ENCODE measurements at places on chromosomes 4 and X. TPM values are rescaled to one million over a fixed set of nuclear protein-coding genes. Genes with fewer than 3 reads are reported as not detected.

DNA sequence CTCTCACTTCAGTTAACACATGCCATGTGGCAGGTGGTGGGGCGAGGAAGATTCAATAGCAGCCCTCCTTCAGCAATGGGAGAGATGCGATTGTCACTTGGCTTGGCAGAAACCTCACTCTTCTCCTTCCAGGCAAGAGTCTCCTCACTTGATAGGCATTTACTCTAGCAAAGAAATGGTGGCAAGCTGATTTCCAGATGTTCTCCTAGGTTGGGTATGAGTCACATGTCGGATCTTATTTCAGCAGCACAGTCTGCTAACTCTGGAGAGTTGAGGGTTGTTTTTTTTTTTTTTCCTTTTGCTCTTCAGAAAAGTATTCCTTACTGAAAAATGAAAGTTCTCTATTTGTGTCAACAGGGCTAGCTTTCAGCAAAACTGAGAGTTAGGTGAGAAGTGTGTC, 119.5 kb upstream of the CHRDL1 start:
- no peaks in the 10 kb centered on the region for H3K27me3 ChIP-seq
- no peak overlapping the region for H3K27ac ChIP-seq
- H3K36me3 ChIP-seq, result no peaks in the 10 kb centered on the region
- no peak overlapping the region for H3K4me3 ChIP-seq

DNA sequence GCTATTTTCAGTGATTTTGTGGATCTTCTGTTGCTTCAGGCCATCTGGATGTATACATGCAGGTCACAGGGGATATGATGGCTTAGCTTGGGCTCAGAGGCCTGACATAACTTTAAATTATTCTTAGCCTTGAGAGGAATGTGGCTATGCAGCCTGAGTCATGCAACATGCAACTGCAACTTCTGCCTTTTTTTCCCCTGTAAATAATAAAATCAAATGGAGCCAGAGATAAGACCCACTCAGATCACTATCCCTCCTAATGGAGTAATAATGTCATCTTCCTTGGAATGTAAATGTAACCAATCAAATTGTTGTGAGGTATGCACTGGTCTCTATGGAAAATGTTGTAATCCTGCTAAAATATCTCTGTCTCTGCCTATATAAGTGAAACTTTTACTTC, 54.9 kb downstream of the MAGEB17 start:
- no peak overlapping the region for H3K4me3 ChIP-seq
- DNase-seq, result no peak
- H3K36me3 ChIP-seq, result no peaks in the 10 kb centered on the region
- H3K27ac ChIP-seq, result no peak overlapping the region
- H3K4me1 ChIP-seq, result no peaks in the 10 kb centered on the region

GRCh38 chr4:69239557-69240168, 25.1 kb upstream of the UGT2B11 start:
- H3K4me1 ChIP-seq, result no peaks in the 10 kb centered on the region
- no peak for DNase-seq
- H3K4me3 ChIP-seq, result no peak overlapping the region
- no peak overlapping the region for H3K27ac ChIP-seq

DNA sequence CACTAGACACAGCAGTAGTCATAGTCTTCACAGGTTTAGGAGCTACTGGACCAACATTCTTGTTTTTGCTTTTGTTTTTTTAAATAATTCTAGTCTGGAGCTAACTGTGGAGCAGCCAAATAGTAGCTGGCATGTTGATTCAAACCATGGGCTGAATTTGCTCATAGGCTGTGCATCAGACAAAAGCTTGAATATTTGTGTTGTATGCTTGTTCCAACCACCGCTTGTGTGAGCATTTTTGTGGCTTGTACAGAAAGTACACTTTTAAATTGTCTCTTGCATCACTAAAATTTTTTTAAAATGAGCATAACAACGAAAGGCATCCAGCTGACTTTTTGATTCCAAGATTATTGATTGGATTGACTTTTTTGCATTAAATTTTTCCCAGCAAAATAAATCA, 39.6 kb downstream of the CCNI start:
- H3K27me3 ChIP-seq, result no peaks in the 10 kb centered on the region
- H3K36me3 ChIP-seq, result peaks cover 51% of the 10 kb centered on the region
- no peaks in the 10 kb centered on the region for H3K4me1 ChIP-seq
- no peak overlapping the region for H3K27ac ChIP-seq
- no peak for DNase-seq

DNA sequence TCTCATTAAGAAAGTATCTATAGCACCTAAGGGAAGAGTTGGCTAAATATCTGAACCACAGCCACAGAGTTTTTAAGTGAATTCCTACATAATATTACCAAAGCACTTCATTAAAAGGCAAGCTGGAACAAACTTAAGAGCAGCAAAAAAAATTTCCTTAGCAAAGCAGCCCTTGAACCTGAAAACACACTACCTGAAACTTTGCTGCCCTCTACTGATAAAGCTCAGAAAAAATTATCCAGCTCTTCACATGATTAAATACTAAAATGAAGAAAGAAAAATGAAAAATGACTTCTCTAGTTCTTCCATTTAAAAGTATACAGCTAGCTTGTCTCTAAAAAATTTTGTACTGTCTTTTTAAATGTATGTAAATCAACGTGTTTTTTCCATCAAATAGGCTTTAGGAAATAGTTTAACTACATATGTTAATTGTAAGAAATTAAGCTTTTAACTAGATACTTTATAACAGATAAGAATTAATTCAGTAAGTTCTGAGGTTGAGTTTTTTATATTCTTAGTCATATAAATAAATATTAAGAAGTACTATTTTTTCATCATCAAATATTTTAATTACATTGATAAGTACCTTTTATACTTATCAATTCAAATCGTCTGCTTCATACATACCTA, 156.1 kb downstream of the STPG2 start:
- no peak for DNase-seq
- no peaks in the 10 kb centered on the region for H3K4me1 ChIP-seq
- H3K4me3 ChIP-seq, result no peak overlapping the region
- H3K36me3 ChIP-seq, result no peaks in the 10 kb centered on the region
- H3K27ac ChIP-seq, result no peak overlapping the region

- no peaks in the 10 kb centered on the region for H3K4me1 ChIP-seq
- no peaks in the 10 kb centered on the region for H3K27me3 ChIP-seq
- H3K36me3 ChIP-seq, result no peaks in the 10 kb centered on the region
- H3K4me3 ChIP-seq, result no peak overlapping the region
- H3K27ac ChIP-seq, result no peak overlapping the region
These were observed 156.2 kb upstream of the PPP1R2C start for GRCh38 chrX:42934020-42934726.

GRCh38 chr4:21952549-21952948, 4.0 kb upstream of the KCNIP4 start:
- H3K27ac ChIP-seq, result no peak overlapping the region
- H3K4me1 ChIP-seq, result no peaks in the 10 kb centered on the region
- H3K36me3 ChIP-seq, result no peaks in the 10 kb centered on the region
- no peak for DNase-seq
- no peaks in the 10 kb centered on the region for H3K27me3 ChIP-seq

PAGE2B gene
- total RNA-seq, result not detected

DNA sequence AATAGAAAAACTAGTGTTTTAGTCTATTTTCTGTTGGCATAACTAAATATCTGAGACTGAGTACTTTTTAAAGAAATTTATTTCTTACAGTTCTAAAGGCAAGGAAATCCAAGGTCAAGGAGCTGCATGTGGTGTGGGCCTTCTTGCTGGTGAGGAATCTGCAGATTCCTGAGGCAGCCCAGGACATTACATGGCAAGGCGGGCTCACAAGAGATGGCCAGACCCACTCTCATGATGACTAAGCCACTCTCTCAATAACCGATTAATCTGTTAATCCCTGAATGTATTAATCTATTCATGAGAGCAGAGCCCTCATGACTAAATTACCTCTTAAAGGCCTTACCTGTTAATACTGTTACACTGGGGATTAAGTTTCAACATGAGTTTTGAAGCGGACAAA, 340.8 kb downstream of the GRXCR1 start:
- no peaks in the 10 kb centered on the region for H3K36me3 ChIP-seq
- no peak overlapping the region for H3K27ac ChIP-seq
- no peak for DNase-seq
- H3K4me1 ChIP-seq, result no peaks in the 10 kb centered on the region

DNA sequence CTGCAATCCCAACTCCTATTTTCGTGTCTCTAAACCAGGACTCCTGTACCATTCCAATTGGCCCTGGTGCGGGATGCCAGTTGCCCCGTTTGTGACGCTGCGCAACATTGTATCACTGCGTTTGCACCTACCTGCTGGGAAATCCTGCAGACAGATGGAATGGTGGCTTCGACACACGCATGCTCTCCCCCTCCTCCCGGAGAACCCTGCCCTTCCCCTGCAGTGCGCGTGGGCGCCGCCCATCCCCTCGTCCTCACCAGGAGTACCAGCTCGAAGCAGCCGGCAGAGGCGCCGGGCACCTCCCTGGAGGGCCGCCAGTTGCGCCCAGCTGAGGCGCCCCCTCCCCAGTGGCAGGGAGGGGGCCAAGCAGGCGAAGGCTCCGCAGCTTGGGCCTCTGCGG, 1.4 kb downstream of the DGKK start:
- peaks cover 7% of the 10 kb centered on the region for H3K27me3 ChIP-seq
- H3K4me3 ChIP-seq, result no peak overlapping the region
- H3K4me1 ChIP-seq, result no peaks in the 10 kb centered on the region
- no peak overlapping the region for H3K27ac ChIP-seq
- no peaks in the 10 kb centered on the region for H3K36me3 ChIP-seq
- no peak for DNase-seq

DNA sequence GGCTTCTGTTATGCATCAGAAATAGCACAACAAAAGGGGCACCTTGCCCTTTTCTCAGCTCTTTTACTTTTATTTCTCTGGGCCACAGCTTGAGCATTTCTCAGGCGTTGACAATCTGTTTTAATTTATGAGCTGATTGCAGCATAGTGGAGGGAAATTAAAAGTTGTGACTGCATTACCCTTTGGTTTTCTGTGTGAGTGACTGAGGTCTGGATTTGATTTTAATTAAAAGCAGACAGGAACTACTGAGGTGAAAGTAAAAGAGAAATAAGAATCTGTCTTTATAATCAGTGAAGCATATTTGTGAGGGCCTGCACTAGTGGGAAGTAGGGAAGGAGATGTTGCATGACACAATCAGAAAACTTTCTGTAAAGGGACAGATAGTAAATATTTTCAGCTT, 43.4 kb upstream of the GEMIN8 start:
- H3K27me3 ChIP-seq, result no peaks in the 10 kb centered on the region
- no peak overlapping the region for H3K4me3 ChIP-seq
- no peak overlapping the region for H3K27ac ChIP-seq
- DNase-seq, result no peak

All from ascending aorta (tissue), 2 donors.